Effector memory CD8-positive, alpha-beta T cell (primary cell): ENCODE measurements at places on chromosomes 13 and 19.

DNA sequence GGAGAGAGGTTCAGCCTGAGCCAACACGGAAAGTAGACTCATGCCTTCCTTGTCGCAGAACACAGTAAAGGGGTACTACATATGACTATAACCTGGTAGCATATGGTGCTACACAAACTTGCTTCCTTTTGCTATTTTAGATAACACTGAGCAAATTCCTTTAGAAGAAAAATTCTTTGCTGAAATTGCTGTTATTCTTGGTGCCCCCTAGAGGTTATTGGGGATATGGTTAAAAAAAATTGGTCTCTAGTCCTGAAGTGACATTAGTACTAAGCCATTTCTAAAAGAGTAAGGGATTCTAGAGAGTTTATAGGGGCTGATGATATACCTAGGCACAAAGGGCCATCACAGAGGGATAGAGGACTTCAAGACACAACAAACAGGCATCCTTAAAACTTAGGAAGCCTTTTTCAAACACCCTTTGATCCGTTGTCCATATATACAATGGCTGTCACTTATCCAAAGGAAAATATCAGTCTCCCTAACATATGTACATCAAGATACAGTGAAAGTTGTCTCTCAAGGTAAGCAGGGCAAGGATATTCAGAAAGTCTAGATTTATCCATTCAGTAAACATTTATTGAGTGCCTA is 13.9 kb upstream of the HS6ST3 start:
- no peak for DNase-seq
- H3K4me3 ChIP-seq: no peak overlapping the region
- no peak overlapping the region for H3K27ac ChIP-seq
- H3K36me3 ChIP-seq: no peaks in the 10 kb centered on the region
- no peaks in the 10 kb centered on the region for H3K4me1 ChIP-seq

DNA sequence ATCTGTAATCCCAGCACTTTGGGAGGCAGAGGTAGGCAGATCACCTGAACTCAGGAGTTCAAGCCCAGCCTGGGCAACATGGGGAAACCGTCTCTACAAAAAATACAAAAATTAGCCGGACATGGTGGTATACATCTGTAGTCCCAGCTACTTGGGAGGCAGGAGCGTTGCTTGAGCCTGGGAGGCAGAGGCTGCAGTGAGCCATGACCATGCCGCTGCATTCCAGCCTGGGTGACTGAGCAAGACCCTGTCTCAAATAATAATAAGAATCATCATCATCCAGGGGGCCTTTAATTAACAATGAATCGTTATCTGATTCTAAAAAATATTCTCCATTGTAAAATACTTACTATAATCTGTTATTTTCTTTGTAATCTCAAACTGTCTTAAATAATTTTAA is 283.4 kb downstream of the DACH1 start:
- no peaks in the 10 kb centered on the region for H3K36me3 ChIP-seq
- no peaks in the 10 kb centered on the region for H3K4me1 ChIP-seq
- no peak for DNase-seq

DNA sequence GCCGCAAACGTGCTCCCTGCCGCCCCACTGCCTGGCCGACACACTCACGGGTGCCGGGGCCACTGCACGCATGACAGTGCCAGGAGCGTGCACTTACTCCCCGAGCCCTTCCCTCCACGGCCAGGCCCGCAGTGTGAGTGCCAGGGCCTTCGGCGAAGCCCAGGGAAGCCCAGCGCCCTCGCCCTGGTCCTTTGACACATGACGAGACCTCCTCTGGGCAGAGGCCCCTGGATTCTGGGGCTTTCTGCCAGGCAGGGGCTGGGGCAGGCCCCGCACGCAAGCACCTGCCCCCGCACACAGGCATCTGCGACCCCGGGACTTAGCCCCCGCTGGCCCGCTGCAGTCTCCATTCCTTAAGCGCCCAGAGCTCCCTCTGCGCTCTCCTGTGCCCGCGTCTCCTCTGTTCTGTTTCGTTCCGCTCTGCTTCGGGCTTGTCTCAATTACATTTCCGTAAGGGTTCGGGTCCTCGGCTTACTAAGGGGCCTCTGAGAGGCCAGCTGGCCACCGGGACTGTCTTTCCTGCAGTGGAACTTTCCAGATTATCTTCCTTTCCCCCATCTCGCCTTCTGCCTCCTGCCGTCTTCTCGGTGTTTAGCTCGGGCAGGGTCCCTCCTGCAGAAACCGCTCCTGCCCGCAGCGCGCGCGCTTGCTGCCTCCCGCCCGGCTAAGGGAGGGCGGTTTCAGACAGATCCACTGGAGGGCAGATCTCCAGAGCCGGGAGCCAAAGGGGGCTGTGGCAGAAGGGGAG is 98.8 kb downstream of the ING1 start:
- peaks cover 67% of the 10 kb centered on the region for H3K27me3 ChIP-seq
- no peaks in the 10 kb centered on the region for H3K36me3 ChIP-seq
- H3K4me1 ChIP-seq: peaks cover 8% of the 10 kb centered on the region
- H3K4me3 ChIP-seq: peak overlapping the region; percentile 60

GRCh38 chr13:101204270-101205020 is 211.9 kb downstream of the NALCN start:
- H3K4me3 ChIP-seq: no peak overlapping the region
- H3K36me3 ChIP-seq: no peaks in the 10 kb centered on the region
- H3K27ac ChIP-seq: no peak overlapping the region
- no peak for DNase-seq

DNA sequence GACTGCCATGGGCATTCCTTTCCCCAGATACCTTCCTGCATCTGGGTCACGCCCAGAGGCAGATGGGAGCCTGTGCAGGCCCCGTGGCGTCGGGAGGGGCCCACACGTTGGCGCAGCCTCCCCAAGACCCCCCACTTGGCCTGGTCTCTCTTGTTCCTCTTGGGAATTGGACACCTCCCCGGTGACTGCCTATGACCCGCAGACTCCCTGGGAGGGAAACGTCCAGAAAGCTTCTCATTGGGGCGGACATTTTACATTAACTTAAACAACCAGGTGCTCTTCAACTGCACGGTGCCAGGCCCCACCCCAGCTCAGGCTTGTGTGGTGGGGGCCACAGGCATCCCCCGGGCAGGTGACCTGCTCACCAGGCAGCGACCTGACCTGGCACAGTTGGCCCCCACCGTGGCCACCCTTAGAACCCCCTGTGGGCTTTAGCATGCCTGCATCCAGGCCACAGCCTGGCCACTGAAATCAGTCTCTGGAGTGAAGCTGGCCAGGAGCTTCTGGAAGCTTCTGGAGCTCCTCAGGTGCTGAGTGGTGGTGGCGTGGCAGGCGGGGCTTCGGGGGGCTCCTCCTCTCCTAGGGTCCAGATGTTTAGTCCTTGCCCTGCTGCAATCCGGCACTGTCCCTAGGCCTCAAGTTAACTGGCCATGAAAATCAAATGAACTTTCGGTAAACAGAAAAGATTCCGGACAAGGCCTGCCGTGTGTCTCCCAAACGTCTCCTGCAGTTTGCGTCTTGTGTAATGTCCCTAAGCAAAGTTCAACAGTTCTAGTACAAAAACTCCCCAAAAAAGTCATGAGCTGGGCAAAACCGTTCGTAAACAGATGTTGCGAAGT is 8.5 kb upstream of the PROZ start:
- peaks cover 10% of the 10 kb centered on the region for H3K4me1 ChIP-seq
- peaks cover 18% of the 10 kb centered on the region for H3K36me3 ChIP-seq
- no peak for DNase-seq
- H3K27me3 ChIP-seq: no peaks in the 10 kb centered on the region

- H3K4me3 ChIP-seq: no peak overlapping the region
- H3K27me3 ChIP-seq: peaks cover 15% of the 10 kb centered on the region
- H3K27ac ChIP-seq: no peak overlapping the region
- H3K4me1 ChIP-seq: peaks cover 18% of the 10 kb centered on the region
- peaks cover 9% of the 10 kb centered on the region for H3K36me3 ChIP-seq
- no peak for DNase-seq
Measured at GRCh38 chr19:6088602-6089049, 21.7 kb downstream of the RFX2 start.

- H3K36me3 ChIP-seq: peaks cover 12% of the 10 kb centered on the region
- peak overlapping the region; percentile 74 for H3K4me3 ChIP-seq
- H3K27ac ChIP-seq: peak overlapping the region; percentile 83
- DNase-seq: peak; percentile 24
- no peaks in the 10 kb centered on the region for H3K27me3 ChIP-seq
Measured at GRCh38 chr19:14433554-14434501, 722 bp downstream of the PKN1 start.

- DNase-seq: no peak
- peaks cover 30% of the 10 kb centered on the region for H3K27me3 ChIP-seq
- H3K36me3 ChIP-seq: no peaks in the 10 kb centered on the region
- no peak overlapping the region for H3K4me3 ChIP-seq
Measured at GRCh38 chr19:54817670-54818536, 1.6 kb downstream of the KIR3DL1 start.

DNA sequence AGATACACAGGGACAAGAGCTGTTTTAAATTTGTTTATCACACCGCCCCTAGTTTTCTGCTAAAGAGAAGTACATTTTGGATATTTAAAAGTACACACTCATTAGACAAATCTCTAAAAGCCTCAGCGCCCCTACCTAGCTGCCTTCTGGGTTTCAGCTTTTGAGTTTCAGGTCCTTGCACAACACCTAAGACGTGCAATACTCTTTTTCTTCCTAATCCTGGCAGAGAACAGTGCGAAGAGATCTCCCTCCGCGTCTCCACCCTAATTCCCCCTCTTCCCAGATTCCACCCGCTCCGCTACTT is 421 bp upstream of the KLF5 start:
- no peak overlapping the region for H3K27ac ChIP-seq
- H3K4me1 ChIP-seq: peaks cover 13% of the 10 kb centered on the region
- H3K27me3 ChIP-seq: peaks cover 35% of the 10 kb centered on the region

DNA sequence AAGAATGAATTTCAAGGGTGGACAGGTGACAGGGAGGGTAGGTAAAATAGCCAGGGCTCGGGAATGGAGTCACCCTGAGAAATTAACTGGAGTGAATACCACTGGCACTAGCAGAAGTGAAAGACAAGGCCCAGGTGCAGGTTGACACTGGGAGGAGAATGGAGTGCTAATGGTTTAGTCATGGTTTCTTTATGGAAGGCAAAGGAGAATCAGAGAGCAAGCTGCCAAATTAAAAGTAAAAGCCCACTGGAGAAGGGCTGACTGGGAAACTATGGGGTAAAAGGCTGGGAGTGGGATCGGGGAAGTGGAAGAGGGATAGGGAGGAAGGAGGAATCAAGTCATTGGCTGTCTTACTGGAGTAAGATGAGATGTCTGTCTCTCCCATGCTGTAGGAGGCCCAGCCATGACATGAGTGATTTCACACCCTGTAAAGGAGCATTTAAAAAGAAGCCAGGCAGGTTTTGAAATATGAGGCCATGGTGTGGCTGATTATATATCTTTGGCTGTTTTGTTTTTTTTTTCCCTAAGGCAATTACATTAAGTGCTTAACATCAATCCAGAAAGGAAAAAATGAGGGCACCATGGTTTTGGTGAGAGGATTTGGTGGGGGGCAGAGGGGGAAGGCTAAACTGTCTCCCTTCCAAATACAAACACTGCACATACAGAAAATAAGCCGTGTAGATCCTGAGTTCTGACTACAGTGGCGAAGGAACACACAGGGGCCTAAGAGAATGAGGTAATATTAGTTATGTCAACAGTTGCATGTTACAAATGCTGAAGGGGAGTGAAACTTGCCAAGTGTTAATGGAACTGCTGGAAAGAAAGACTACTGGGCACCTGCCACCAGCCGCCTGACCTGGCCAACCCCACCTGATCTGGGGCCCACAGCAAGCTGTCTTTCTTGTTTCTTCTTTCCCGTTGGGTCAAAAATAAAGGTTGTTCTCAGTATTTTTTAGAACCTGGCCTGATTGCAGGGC is 183.5 kb upstream of the TSC22D1 start:
- peaks cover 7% of the 10 kb centered on the region for H3K27me3 ChIP-seq
- H3K36me3 ChIP-seq: peaks cover 2% of the 10 kb centered on the region
- no peaks in the 10 kb centered on the region for H3K4me1 ChIP-seq
- no peak overlapping the region for H3K4me3 ChIP-seq
- DNase-seq: no peak

GRCh38 chr13:109385242-109385560 is 401.2 kb downstream of the IRS2 start:
- no peak overlapping the region for H3K27ac ChIP-seq
- no peaks in the 10 kb centered on the region for H3K36me3 ChIP-seq
- H3K27me3 ChIP-seq: no peaks in the 10 kb centered on the region
- no peak overlapping the region for H3K4me3 ChIP-seq

- no peak overlapping the region for H3K27ac ChIP-seq
- H3K36me3 ChIP-seq: peaks cover 4% of the 10 kb centered on the region
- peak overlapping the region; percentile 77 for H3K4me3 ChIP-seq
- peaks cover 13% of the 10 kb centered on the region for H3K4me1 ChIP-seq
Measured at GRCh38 chr13:113862931-113863523, 849 bp downstream of the GAS6 start.

GRCh38 chr19:32041681-32042292 is 303.6 kb upstream of the ZNF507 start:
- DNase-seq: no peak
- no peaks in the 10 kb centered on the region for H3K36me3 ChIP-seq
- H3K4me3 ChIP-seq: no peak overlapping the region
- H3K27me3 ChIP-seq: peaks cover 62% of the 10 kb centered on the region

GRCh38 chr19:2475018-2475701 is 767 bp upstream of the GADD45B start:
- H3K36me3 ChIP-seq: peaks cover 56% of the 10 kb centered on the region
- DNase-seq: peak; percentile 47
- H3K27me3 ChIP-seq: no peaks in the 10 kb centered on the region
- peak overlapping the region; percentile 96 for H3K4me3 ChIP-seq
- peak overlapping the region; percentile 95 for H3K27ac ChIP-seq

GRCh38 chr13:48720621-48721020 is 66.9 kb downstream of the CYSLTR2 start:
- no peak for DNase-seq
- no peak overlapping the region for H3K27ac ChIP-seq

- no peak for DNase-seq
- H3K36me3 ChIP-seq: peaks cover 2% of the 10 kb centered on the region
- H3K4me1 ChIP-seq: peaks cover 25% of the 10 kb centered on the region
- peak overlapping the region; percentile 73 for H3K27ac ChIP-seq
- H3K4me3 ChIP-seq: no peak overlapping the region
Measured at GRCh38 chr13:51635137-51635878, 51.0 kb downstream of the WDFY2 start.

- H3K36me3 ChIP-seq: peaks cover 11% of the 10 kb centered on the region
- H3K27me3 ChIP-seq: no peaks in the 10 kb centered on the region
Measured at GRCh38 chr19:11347546-11348039, 1.3 kb downstream of the CCDC159 start.

DNA sequence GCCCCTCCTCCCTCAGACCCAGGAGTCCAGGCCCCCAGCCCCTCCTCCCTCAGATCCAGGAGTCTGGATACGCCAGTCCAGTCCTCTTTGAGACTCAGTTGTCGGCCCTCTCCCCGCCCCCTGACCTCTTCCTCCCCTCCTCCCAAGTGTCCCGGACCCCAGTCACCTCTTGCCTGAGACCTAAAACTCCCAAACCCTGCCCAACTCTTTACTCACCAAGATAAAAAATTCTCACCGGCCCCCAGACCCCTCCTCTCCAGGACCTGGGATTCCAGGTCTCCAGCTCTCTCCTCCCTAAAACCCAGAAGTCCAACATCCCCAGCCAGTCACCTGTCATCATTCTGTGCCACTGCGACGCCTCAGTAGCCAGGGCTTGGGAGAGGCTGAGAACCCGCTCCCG is 1.4 kb upstream of the HSD17B14 start:
- H3K4me1 ChIP-seq: peaks cover 22% of the 10 kb centered on the region
- H3K27ac ChIP-seq: no peak overlapping the region
- DNase-seq: no peak
- peaks cover 19% of the 10 kb centered on the region for H3K27me3 ChIP-seq

GRCh38 chr19:33219261-33219815 is 6.3 kb downstream of the SLC7A10 start:
- no peak for DNase-seq
- no peak overlapping the region for H3K4me3 ChIP-seq
- no peaks in the 10 kb centered on the region for H3K4me1 ChIP-seq
- H3K27me3 ChIP-seq: peaks cover 31% of the 10 kb centered on the region
- H3K27ac ChIP-seq: no peak overlapping the region
- no peaks in the 10 kb centered on the region for H3K36me3 ChIP-seq
